ENCODE measurements at places on chromosomes 6 and 20.
A peak's percentile ranks its signal among the peaks of the same experiment; 100 is the strongest.

DNA sequence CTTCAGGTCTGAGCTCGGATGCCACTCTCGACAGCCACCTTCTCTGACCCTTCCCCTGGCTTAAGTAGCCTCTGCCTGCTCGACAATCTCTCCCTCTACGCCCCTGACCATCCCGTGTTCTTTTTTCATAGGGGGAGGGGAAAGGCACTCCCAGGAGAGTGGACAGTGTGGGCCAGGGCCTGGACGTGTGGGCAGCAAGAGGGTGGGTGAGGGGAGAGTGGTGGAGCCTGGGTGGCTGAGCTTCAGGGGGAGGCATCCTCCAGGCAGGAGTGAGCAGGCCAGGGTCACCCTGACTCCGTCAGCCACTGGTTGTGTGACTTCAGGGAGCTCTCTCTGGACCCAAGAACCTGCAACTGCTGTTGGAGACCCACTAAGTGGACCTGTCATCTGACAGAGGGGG, 92.7 kb downstream of the CEBPB start:
- no peak for DNase-seq

- DNase-seq: peak; percentile 43
These were observed 25.4 kb upstream of the NOP56 start for GRCh38 chr20:2626853-2627541.

DNA sequence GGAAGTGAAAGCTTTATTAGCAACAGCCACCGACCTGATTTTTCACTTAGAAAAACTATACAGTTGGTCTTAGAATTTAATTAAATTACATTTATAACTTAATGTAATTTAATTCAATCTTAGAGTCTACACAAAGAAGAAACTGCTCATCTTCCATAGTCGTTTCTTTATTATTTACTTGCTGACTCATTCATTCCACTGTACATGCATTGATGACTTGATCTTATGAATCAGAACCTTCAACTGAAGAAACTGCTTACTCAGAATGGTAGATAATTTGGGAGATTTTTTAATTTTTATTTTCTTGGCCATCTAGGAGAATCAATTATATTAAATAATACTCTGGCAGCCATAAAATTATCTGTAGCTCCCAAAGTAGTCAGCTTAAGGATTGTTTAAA, 1021.6 kb upstream of the FLRT3 start:
- DNase-seq: peak; percentile 59

- DNase-seq: peak; percentile 53
These were observed 146.5 kb upstream of the ZNF217 start for GRCh38 chr20:53739799-53740785.

DNA sequence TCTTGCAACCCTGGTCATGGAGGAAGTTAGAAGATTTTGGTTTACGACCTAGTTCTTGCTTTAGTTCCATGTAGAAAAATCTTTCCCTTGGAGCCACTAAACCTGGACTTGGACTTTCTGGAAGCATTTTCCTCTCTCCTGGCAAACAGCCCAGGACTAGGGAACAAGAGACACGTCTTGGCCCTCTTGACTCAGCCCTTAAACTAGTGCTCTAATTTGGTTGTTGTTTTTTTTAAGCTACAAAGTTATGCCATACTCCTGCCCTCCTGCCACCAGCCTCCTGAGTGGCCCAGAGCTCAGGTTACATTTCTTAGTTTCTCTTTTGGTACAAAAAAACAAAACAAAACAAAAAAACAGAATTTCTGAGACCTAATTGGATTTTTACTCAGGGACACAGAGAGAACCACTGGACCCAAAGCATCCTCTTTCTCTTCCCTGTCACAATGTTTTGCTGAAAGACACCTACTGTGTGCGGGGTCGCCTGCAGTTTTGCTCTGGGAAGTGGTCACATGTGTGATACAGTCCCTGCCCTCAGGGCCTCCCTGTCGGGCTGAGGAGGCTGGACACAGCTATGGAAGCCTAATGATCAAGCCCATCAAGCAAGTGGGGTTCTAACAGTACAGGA, 32.3 kb upstream of the SCUBE3 start:
- peak; percentile 69 for DNase-seq

- no peak for DNase-seq
These were observed 668.4 kb downstream of the C6orf118 start for GRCh38 chr6:164640956-164641355.

DNA sequence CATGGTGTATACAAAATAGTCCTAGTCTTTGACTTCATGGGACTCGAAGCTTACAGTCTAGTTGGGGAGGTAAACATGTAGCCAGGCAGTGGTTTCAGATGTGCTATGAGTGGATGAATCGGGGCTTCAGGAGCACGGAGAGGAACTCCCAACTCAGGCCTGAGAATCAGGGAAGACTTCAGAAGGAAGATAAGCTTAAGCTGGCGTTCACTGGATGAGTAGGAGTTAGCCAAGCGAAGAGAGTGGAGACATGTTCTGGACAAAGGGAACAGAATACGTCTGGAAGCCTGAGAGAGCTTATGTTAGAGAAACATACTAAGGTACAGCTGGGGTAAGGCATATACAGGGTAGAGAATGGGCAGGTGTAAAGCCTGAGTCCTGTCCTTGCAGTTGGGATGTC, 8.8 kb downstream of the CARMIL1 start:
- DNase-seq: no peak

DNA sequence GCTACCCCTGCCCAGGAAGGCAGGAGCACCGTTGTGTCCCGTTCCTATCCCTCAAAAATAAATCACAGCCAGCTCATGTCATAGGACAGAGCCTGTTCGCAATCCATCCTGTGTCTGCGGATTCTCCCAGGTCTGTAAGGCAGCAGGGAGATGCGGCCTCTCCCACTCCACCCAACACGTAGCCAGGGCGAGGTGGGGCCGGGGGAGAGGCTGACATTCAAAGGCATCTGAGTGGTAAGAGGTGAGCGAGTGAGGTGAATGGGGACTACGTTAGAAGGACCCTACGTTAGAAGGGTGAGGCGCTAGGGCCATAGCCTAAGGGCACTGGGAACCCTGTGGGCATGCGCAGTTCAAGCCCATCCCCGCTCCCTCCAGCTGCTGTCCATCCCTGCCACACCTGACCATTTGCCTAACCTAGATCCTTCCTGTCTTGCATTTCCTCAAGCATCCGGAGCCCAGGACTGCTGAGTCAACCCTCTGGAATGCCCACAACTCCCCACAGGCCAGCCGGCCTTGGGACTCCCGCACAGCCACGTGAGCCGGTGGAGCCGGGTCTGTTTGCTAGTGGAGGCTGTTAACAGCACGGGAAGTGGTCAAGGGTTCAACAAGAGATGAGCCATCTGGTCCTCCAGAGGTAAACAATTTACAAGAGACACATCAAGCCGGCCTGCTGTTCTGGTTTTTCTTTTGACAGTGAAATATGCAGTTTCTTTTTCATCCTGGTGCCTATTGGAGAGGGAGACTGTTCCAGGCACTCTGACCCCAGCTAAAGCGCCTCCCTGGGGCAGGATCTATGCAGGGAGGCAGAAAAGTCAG, 45.9 kb downstream of the RIPOR3 start:
- peak; percentile 94 for DNase-seq

DNA sequence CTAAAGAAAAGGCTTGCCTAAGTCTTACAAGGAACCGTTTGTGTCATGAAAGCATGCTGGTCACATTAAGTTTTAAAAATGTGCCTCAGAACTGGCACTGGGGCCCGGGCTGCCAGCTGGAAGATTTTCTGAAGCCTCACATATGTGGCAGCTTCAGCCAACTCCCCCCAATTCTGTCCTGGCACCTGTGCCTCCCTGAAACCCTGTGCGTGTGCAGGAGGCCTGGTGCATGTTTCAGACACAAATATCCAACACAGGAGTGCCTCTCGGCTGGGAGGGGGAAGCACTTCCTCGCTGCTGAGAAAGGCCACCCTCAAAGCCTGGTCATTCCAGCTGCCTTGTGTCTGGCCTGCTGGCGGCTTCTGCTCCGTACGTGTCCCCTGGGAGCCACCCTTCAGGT, 188.5 kb upstream of the SNX9 start:
- DNase-seq: no peak

DNA sequence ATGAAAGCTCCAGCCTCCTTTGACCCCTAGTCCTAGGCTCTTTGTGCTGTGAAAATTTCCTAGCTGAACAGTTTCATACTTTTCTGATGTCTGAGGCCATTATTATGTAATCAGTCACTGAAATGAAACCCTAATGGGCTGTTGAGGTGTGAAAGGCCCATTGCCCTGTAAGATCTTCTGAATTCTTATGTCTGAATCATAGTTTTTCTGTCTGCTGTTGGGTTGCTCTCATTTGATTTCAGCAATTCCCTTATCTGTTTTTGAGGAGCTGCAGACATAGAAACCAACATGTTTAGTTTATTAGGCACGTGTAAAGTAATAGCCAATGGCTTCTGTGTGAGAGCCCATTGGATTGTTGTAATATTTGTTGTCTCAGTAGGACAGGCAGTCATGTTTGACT, 118.1 kb downstream of the EYA4 start:
- peak; percentile 10 for DNase-seq

DNA sequence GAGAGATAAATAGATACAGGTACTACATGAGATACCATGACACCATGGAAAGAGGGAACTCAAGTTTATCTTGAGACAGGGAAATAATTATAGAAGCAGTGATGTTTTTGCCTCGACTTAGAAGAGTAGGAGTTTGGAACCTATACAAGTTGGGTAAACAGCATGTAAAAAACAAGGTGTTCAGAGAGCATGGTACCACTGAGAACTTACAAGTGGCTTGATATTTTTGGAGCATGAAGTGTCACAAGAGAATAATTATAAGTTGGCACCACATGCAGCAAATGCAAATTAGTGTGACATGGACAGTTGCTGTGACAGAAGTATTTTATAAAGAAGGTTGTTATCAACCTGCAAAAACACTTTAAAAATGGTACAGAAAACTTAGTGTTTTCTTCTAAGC, 47.1 kb upstream of the SCAF8 start:
- DNase-seq: no peak

DNA sequence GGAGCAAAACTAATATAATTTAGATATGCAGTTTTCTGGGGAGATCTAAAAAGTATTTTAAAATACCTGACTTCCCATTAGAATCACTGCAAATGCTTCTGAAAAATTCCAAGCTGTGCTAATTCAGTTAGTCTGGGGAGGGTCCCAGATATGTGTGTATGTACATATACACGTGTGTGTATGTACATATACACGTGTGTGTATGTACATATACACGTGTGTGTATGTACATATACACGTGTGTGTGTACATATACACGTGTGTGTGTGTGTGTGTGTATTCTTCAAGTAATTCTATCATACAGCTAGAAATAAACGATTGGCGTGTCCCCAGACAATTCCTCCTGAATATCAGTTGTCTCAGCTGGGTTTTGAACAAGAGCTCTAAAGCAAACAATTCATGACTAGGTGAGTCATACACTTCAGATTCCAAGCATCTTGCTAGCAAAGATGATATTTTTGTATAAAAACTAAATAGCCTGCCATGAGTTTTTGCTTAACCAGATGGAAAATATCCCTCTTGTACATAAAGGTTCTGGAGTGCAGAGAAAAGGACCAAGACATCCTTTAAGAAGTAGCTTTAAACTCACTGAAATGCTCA, 58.2 kb downstream of the SPACA1 start:
- no peak for DNase-seq

GRCh38 chr6:90581146-90581545, 5.7 kb downstream of the MAP3K7 start:
- no peak for DNase-seq

GRCh38 chr6:129191235-129191634, 308.3 kb downstream of the LAMA2 start:
- no peak for DNase-seq

DNA sequence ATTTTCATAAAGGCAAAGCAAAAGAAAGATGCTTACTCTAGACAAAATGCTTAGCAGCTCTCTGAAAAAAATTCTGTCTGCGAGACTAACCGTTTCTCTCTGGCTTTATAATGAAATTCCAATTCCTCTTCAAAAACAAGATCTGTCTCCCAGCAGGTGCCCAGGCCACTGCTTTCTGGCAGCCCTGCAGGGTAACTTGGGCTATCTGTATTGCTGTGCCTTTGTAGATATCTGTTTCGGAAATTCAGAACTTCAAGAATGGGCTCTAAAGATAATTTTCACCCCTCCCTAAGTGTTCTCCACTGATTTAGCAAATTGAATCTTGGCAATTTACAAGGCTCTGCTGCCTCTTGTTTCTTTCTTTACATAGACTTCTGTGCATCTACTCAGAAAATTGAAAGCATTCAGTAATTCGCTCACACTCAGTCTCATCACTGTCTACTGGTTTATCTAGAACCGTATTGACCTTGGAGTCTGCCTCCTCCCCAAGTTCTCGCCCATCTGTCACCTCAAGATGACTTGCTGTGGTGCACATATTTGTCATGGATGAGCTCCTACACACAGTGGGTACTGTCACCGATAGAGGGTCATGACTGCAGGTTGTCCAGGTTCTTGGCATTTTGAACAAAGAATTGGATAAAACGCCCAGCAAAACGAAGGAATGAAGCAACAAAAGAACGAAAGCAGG, 26.4 kb upstream of the FABP7 start:
- no peak for DNase-seq
